Vagina (tissue), 2 donors: ENCODE measurements at places on chromosomes 6 and 20. TPM values are rescaled to one million over a fixed set of nuclear protein-coding genes. Genes with fewer than 3 reads are reported as not detected.

The MOXD1 gene
- total RNA-seq, result 16.0 TPM

The TRIM40 gene
- total RNA-seq, result not detected

The HMGCLL1 gene
- total RNA-seq, result 1.7 TPM

The DSP gene
- 802 TPM for total RNA-seq

The MOCS1 gene
- total RNA-seq, result 14.7 TPM

The MAD2L1BP gene
- 58.4 TPM for total RNA-seq

The NTSR1 gene
- 0.49 TPM for total RNA-seq

The DDO gene
- total RNA-seq, result not detected

The TMEM242 gene
- 6.1 TPM for total RNA-seq

The TRAPPC3L gene
- total RNA-seq, result not detected

The C20orf144 gene
- total RNA-seq, result not detected

The VIP gene
- total RNA-seq, result 68.0 TPM

The ZBTB46 gene
- 7.4 TPM for total RNA-seq

The SLC16A10 gene
- total RNA-seq, result 5.4 TPM

The PNPLA1 gene
- total RNA-seq, result not detected

The NKAPL gene
- not detected for total RNA-seq

The PRL gene
- total RNA-seq, result not detected

The CASS4 gene
- 0.74 TPM for total RNA-seq

The UST gene
- total RNA-seq, result 14.2 TPM

The BCKDHB gene
- 16.2 TPM for total RNA-seq

The RHAG gene
- total RNA-seq, result 2.5 TPM

The PRDM1 gene
- 27.0 TPM for total RNA-seq

The OLIG3 gene
- not detected for total RNA-seq

The DEF6 gene
- total RNA-seq, result 23.1 TPM

The WFDC11 gene
- total RNA-seq, result not detected

The GJA10 gene
- not detected for total RNA-seq

The EDN1 gene
- 7.1 TPM for total RNA-seq

The TBC1D32 gene
- total RNA-seq, result 9.8 TPM

The DEFB132 gene
- total RNA-seq, result not detected

The C6orf141 gene
- total RNA-seq, result 14.2 TPM

The MATN4 gene
- not detected for total RNA-seq

The COL19A1 gene
- 0.49 TPM for total RNA-seq

The NHLRC1 gene
- total RNA-seq, result 0.74 TPM

The PTCRA gene
- total RNA-seq, result not detected

The ADGB gene
- not detected for total RNA-seq

The RIMS1 gene
- 5.2 TPM for total RNA-seq

The NAPB gene
- 28.5 TPM for total RNA-seq

The NOX3 gene
- not detected for total RNA-seq

The EBF4 gene
- total RNA-seq, result 23.1 TPM

The PXDC1 gene
- 75.9 TPM for total RNA-seq

The HCRTR2 gene
- total RNA-seq, result not detected

The SLC17A9 gene
- total RNA-seq, result 2.5 TPM

The MUCL3 gene
- total RNA-seq, result 0.49 TPM

The TMEM170B gene
- 2.5 TPM for total RNA-seq

The GHRH gene
- total RNA-seq, result not detected

The PPIL6 gene
- total RNA-seq, result 3.9 TPM

The HRH3 gene
- total RNA-seq, result not detected

The RGS17 gene
- 0.25 TPM for total RNA-seq

The HLA-DOA gene
- 30.2 TPM for total RNA-seq

The CYP39A1 gene
- 5.4 TPM for total RNA-seq

The MRAP2 gene
- total RNA-seq, result 4.2 TPM

The MSH5 gene
- total RNA-seq, result 11.0 TPM

The GSTA2 gene
- total RNA-seq, result not detected

The CCM2L gene
- 8.6 TPM for total RNA-seq

The DCDC2 gene
- not detected for total RNA-seq

The TUBB2B gene
- 6.9 TPM for total RNA-seq
